HepG2 (cell line): ENCODE measurements at places on chromosomes 6 and 20. TPM values are rescaled to one million over a fixed set of nuclear protein-coding genes. Genes with fewer than 3 reads are reported as not detected.
A peak's percentile ranks its signal among the peaks of the same experiment; 100 is the strongest.

- no peak overlapping the region for H3K4me3 ChIP-seq
- DNase-seq, result no peak
- no peak overlapping the region for H3K27ac ChIP-seq
- no peaks in the 10 kb centered on the region for H3K36me3 ChIP-seq
- H3K27me3 ChIP-seq, result peaks cover 6% of the 10 kb centered on the region; the same call in 1 of the 3 replicates
- no peaks in the 10 kb centered on the region for H3K4me1 ChIP-seq
Measured at GRCh38 chr6:37731371-37731770, 33.7 kb upstream of the MDGA1 start.

DNA sequence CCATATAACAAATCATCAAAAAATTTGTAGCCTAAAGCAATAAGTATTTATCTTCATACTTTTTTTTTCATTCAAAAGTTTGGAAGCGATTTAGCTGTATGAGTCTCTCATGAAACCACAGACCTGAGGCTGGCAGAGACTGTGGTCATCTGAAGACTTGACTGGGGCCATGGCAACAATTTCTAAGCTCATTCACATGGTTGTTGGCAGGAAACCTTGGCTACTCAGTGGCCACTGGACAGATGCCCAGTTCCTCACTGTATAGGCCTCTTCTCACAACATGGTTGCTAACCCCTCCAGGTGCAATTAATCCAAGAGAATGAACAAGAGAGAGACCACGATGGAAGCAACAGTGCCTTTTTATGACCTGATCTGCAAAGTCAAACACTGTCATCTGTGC, 235.9 kb downstream of the BTBD3 start:
- no peak for DNase-seq
- no peaks in the 10 kb centered on the region for H3K27me3 ChIP-seq
- no peaks in the 10 kb centered on the region for H3K36me3 ChIP-seq
- no peaks in the 10 kb centered on the region for H3K4me1 ChIP-seq
- H3K27ac ChIP-seq, result no peak overlapping the region
- H3K4me3 ChIP-seq, result no peak overlapping the region

DNA sequence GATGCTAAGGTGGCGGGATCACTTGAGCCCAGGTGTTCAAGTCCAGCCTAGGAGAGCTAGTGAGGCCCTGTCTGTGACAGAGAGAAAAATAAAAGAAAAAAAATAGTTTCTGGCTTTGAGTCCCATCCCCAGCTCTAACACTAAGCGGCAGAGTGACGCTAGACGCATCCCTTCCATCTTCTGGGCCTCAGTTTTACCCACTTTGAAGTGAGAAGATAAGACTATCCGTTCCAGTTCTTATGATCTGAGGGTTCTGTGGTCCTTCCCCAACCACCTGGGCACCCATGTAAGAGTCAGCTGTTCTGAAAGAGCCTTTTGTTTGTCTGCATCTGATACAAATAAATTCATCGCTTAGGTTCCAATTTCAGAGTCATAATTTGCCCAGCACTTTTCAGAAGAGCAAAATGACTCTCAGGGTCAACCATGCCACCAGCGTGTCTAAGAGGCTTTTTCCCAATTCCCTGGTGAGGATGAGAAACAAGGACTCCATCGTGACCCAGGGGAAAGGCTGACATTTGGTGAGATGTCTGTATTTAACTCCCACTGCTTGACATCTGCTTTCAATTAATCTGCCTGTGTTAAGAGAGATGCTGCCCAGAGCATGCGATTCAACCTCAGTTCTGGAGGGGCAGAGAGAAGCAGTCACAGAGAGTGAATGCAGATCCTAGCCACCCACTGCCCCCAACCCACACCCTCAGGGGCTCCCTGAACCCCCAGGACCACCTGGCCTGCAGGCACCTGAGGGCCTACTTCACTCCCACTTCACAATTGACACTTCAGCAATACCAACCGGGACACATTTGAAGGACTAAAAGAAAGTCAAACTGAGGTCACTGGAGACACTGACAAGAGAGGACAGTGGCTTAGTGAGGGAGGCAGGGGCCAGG, 131.6 kb upstream of the TOP1 start:
- H3K36me3 ChIP-seq, result no peaks in the 10 kb centered on the region
- no peak overlapping the region for H3K4me3 ChIP-seq
- no peak for DNase-seq
- peaks cover 10% of the 10 kb centered on the region; the same call in 1 of the 3 replicates for H3K27me3 ChIP-seq

DNA sequence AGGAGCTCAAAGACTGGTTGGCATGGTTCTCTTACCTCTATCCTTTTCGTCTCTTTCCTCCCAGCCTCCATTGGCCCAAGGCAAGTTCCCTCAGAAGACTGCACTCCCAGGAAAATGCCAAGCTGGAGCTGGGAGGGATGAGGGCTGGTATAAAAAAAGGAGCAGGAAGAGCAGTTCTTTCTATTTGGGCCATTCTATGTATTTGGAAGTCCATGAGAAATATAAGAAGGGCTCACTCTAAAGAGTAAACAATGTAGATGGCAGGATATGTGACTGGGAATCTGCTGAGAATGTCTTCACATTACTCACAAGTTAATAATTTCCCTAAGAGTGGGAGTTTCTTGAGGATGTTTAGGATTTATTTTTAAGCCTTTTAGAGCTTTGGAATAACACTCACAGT, 36.6 kb upstream of the ADTRP start:
- 0 out of 2 replicates have a peak, but pooled peaks cover 1% of the 10 kb centered on the region for H3K27me3 ChIP-seq
- DNase-seq, result no peak
- no peaks in the 10 kb centered on the region for H3K4me1 ChIP-seq
- no peak overlapping the region for H3K4me3 ChIP-seq
- no peak overlapping the region for H3K27ac ChIP-seq

GRCh38 chr6:31952140-31952805, 6.4 kb downstream of the CFB start:
- peak overlapping the region; percentile 27 for H3K27ac ChIP-seq
- peak; percentile 71 for DNase-seq
- peaks cover 38% of the 10 kb centered on the region for H3K4me1 ChIP-seq

- peaks cover 24% of the 10 kb centered on the region for H3K4me1 ChIP-seq
- DNase-seq, result no peak
- no peaks in the 10 kb centered on the region for H3K27me3 ChIP-seq
- peaks cover 51% of the 10 kb centered on the region for H3K36me3 ChIP-seq
- H3K4me3 ChIP-seq, result no peak overlapping the region
Measured at GRCh38 chr6:3265671-3266070, 6.9 kb downstream of the PSMG4 start.

DNA sequence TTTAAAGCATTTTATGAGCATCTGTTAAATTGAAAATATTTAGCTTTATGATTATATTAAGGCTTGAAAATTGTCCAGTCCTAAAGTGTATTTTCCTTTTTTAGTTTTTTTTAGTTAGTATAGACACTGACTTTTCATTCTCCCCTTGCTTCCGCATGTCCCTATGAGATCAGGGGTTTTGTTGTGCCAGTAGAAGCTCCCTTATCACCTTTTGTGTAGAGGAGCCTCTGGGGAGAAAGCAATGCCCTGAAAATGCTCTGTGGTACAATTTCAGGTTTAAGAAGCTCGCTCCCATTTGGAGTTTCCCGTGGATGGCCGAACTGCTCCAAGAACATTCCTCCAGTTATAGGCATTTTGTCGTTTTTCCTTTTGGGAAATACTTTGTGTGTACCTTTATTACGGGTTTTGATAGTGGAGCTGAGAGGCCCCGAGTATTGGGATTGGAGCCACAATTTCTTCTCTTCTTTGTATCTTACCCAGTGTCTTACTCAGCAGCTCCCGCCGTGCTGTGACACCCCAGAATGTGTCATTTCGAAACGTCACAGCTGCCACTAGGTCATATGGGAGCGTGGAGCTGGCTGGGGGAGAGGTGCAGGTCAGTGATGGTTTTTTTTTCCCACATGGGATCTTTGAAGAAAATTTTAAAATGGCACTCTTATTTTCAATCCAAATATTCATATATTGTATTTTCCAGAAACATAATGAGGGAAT, 49.9 kb downstream of the RPRD1B start:
- H3K4me3 ChIP-seq, result no peak overlapping the region
- peak overlapping the region; percentile 48 for H3K27ac ChIP-seq
- no peak for DNase-seq
- H3K27me3 ChIP-seq, result no peaks in the 10 kb centered on the region
- peaks cover 51% of the 10 kb centered on the region for H3K4me1 ChIP-seq

- H3K36me3 ChIP-seq, result no peaks in the 10 kb centered on the region
- no peak for DNase-seq
- no peaks in the 10 kb centered on the region for H3K27me3 ChIP-seq
- H3K4me1 ChIP-seq, result peaks cover 59% of the 10 kb centered on the region
Measured at GRCh38 chr6:159988983-159989454, 20.1 kb downstream of the IGF2R start.

- no peaks in the 10 kb centered on the region for H3K27me3 ChIP-seq
- H3K4me3 ChIP-seq, result no peak overlapping the region
- DNase-seq, result no peak
- H3K4me1 ChIP-seq, result no peaks in the 10 kb centered on the region
- 0 out of 2 replicates have a peak, but pooled peaks cover 10% of the 10 kb centered on the region for H3K36me3 ChIP-seq
Measured at GRCh38 chr6:170403451-170403850, 96.9 kb downstream of the FAM120B start.

DNA sequence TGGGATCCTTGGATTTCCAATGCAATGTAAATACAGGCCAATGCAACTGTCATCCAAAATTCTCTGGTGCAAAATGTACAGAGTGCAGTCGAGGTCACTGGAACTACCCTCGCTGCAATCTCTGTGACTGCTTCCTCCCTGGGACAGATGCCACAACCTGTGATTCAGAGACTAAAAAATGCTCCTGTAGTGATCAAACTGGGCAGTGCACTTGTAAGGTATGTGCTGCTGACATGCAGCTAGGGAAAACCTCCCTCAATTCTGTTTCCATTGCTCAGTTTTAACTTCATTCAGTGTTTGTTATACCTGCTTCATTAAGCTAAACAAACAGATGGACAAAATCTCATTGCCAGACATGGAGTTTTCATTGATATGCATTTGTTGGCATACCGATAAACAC, 397.1 kb downstream of the ARHGAP18 start:
- H3K27ac ChIP-seq, result no peak overlapping the region
- no peaks in the 10 kb centered on the region for H3K36me3 ChIP-seq
- DNase-seq, result no peak
- no peak overlapping the region for H3K4me3 ChIP-seq

GRCh38 chr6:27149150-27149549, 98.4 kb upstream of the PRSS16 start:
- H3K27ac ChIP-seq, result no peak overlapping the region
- no peak overlapping the region for H3K4me3 ChIP-seq
- H3K27me3 ChIP-seq, result no peaks in the 10 kb centered on the region; the same call in 1 of the 2 replicates

Gene SLC22A7
- 5.3 and 12.3 TPM in 2 replicates for polyA plus RNA-seq

Gene EFCAB8
- polyA plus RNA-seq, result 0.15 TPM in 1 of 2 replicates, not detected in the other

Gene BNIP5
- polyA plus RNA-seq, result 0.01 TPM in 1 of 2 replicates, not detected in the other

Gene NRSN1
- polyA plus RNA-seq, result not detected in 2 replicates

Gene BTN1A1
- polyA plus RNA-seq, result 0.04 and 0.12 TPM in 2 replicates

Gene KIAA1755
- polyA plus RNA-seq, result not detected in 2 replicates

Gene CYP24A1
- polyA plus RNA-seq, result 23.7 and 32.7 TPM in 2 replicates

Gene LTV1
- polyA plus RNA-seq, result 15.9 and 21.1 TPM in 2 replicates
